ENCODE measurements at places on chromosomes 13 and 19. TPM values are rescaled to one million over a fixed set of nuclear protein-coding genes. Genes with fewer than 3 reads are reported as not detected.

GRCh38 chr13:110347535-110348308 is 40.6 kb downstream of the COL4A2 start:
- DNase-seq, result no peak

DNA sequence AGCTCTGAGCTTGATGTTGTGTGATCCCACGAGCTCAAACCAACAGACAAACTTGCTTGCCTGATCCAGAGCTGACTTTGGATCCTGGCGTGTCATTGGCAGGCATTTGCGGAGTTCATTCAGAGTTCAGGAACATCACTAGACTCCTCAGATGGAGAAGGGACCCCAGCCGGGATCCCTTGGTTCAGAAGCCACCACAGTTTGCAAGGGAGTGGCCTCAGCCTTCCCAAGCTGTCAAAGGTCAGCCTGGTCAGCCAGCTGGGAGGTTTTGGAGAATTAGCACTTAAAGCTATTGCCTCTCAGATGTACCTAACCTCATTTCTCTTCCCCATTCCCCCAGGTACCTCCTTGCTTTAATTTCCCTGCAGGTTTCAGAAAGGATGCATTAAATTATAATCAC is 208.8 kb upstream of the SOX21 start:
- no peak for DNase-seq

- no peak for DNase-seq
Measured at GRCh38 chr13:44819772-44820171, 169.5 kb downstream of the NUFIP1 start.

- peak; percentile 80 for DNase-seq
Measured at GRCh38 chr13:27194895-27195764, 23.5 kb upstream of the USP12 start.

GRCh38 chr13:52104624-52105023 is 24.2 kb downstream of the NEK5 start:
- no peak for DNase-seq

Gene KLK3
- polyA plus RNA-seq, result 0.27 TPM

DNA sequence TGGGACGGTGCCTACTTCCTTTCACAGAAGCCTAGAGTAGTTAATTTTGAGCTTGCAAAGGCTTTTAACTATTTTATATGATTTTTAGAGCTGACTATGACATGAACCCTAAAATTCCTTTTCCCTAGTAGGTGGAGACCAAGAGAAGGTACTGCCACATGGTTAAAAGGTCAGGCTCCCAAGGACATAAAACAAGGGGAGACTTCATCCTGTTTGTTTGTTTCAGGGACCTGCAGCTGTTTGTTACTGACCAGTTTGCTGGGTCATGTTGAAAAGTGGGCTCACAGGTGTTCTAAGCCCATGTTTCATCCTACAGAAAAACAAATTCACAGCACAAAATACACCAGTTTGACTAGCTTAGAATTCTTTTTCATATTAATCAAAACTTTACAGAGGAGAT is 3.9 kb upstream of the ZNF460 start:
- no peak for DNase-seq

Gene SIGLEC11
- 1.1 TPM for polyA plus RNA-seq

GRCh38 chr19:33054623-33055022 is 10.1 kb downstream of the RHPN2 start:
- peak; percentile 98 for DNase-seq

- no peak for DNase-seq
Measured at GRCh38 chr19:6070720-6071485, 39.4 kb downstream of the RFX2 start.

GRCh38 chr19:32652894-32653598 is 21.9 kb downstream of the ANKRD27 start:
- DNase-seq, result peak; percentile 76

DNA sequence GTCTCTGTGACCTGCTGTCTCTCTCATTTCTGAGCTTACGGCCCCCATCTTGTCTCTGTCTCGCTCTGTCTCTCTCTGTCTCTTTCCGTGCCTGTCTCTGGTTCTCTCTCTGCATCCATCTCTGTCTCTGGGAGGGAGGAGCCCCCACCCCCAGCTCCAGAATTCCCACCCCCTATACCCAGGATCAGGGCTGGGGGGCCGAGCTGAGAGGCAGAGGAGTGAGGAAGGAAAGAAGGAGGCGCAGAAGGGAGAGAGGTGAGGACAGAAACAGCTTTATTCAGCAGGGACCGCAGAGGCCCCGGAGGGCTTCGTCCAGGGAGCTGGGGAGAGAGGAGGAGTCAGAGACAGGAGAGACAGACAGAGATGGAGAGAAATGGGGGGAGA is 14.0 kb downstream of the JOSD2 start:
- no peak for DNase-seq

DNA sequence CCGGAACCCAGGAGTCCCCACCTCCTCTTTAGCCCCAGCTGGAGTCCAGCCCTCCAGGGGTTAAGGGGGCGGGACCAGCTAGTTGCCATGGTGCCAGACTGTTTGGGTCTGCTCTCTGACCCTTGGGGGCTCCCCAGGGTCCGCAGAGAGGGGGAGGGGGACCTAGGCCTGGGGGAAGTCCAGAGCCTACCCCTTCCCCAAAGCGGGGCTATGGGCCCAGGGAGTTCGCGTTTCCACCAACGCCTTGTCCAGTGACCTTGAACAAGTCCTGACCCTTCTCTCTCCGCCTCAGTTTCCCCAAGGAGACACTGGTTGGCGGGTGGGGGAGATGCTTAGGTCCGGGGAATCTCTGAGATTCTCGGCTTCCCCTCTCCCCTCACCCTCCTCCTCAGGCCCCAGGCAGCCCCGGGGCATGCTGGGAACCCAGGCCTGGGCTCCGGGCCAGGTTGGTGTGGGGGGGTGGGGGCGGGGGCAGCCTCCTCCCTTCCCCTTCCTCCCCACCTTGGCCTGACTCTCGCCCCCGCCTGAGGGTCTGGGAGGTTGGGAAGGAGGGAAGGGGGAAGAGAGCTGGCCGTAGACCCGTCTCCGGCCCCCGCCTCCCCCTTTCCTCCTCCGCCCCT is 2.6 kb upstream of the SPACA6 start:
- DNase-seq, result peak; percentile 88

DNA sequence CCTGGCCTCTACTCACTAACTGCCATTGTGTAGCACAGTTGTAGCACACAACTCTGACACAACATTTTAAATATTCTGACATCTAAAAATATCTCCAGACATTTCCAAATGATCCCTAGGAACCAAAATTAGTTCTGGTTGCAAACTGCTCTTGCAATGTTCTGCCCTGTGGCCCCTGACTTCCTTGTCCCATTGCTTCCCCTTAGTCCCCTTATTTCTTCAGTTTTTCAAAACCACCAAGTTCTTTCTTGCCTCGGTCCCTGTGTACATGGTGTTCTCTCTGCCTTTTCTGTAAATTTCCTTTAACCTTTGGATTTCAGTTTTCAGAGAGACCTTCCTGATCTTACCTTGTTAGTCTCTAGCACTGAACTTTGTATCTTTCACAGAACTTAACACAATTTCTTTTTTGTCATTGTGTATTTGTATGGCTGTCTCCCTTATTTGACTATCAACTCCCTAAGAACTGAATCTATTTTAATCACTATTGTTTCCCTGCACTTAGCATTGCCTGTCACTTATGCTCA is 87.6 kb upstream of the MLNR start:
- peak; percentile 12 for DNase-seq

GRCh38 chr13:112844879-112845278 is 124.1 kb upstream of the MCF2L start:
- no peak for DNase-seq

DNA sequence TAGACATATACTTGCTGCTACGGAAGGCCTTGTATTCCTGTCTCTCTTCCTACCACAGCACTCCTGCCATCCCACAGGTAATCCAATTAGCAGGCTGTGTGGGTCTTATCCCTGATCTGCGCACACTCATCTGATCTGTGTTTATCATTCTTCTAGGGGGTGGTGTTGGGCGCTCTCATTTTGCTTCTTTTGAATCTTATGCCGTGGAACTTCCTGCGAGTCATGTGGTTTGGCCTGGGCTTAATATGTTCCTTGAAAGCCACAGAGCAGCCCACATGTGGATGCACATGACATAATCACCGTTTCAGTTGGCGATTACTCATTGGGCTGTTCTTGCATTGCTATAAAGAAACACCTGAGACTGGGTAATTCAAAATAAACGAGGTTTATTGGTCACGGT is 7.5 kb downstream of the RASA3 start:
- no peak for DNase-seq

GRCh38 chr19:18098891-18099622 is 1.5 kb downstream of the MAST3 start:
- DNase-seq, result peak; percentile 32

Gene IGFL3
- not detected for polyA plus RNA-seq

Gene NLRP7
- 0.01 TPM for polyA plus RNA-seq

Gene CARM1
- 30.0 TPM for polyA plus RNA-seq

DNA sequence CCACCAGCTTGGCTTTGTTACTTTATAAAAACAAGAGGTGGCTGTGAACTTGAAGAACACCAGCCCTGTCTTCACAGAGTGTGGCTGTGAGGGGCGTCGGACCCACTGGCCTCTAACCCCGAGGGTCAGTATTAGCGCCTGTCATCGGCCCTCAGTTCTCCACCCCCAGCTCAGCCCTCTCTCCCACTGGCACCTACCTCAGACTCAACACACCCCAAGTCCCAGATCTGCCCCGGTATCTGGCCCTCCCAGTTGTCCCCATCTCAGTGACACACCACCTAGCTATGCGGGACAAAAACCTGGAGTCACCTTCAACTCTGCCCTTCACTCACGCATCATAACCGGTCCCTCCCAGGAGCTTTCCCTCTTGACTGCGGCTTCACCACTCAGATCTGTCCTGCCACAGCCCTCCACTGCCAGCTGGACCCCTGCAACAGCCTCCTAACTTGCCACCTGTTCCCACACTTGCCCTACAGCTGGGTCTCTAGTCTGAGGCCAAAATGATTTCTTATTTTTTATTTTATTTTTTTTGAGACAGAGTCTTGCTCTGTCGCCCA is 45.4 kb downstream of the PEPD start:
- DNase-seq, result no peak

DNA sequence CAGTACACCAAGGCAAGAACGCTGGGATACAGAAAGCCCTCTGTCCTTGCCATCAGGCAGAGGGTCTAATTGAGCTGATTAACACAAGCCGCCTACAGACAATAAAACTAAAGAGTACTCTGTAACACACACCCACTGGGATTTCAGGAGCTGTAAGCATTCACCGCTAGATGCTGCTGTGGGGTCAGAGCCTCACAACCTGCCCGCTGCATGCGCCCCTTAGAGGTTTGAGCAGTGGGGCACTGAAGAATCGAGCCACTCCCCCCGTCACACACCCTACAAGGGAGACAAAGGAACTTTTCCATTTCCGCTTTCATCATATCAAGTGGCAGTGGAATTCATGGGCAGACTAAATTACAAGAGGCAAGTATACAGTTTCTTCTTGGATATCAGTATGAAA is 1080.6 kb downstream of the PCDH17 start:
- DNase-seq, result no peak

DNA sequence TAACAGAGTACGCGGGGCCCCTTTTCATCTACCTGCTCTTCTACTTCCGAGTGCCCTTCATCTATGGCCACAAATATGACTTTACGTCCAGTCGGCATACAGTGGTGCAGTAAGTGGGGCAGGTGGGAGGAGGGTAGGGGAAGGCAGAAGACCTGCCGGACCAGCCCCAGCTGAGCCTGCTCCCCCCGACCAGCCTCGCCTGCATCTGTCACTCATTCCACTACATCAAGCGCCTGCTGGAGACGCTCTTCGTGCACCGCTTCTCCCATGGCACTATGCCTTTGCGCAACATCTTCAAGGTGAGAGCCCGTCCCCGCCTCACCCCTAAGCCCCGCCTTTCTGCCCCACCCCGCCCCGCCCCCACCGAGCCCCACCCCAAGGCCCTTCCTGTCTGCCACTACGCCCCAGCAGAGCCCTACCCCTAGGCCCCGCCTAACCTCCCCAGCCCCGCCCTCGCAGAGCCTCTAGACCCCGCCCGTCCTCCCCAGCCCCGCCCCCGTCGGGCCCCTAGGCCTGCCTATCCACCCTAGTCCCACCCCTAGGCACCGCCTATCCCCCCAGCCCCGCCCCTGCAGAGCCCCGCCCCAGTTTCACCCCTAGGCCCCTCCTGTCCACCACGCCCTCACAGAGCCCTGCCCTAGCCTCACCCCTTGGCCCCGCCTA is 7.7 kb downstream of the NDUFB7 start:
- peak; percentile 50 for DNase-seq

GRCh38 chr19:13795595-13796300 is 505 bp downstream of the ZSWIM4 start:
- peak; percentile 56 for DNase-seq

Gene GGACT
- 13.1 TPM for polyA plus RNA-seq

Gene ZSCAN4
- 0.06 TPM for polyA plus RNA-seq

DNA sequence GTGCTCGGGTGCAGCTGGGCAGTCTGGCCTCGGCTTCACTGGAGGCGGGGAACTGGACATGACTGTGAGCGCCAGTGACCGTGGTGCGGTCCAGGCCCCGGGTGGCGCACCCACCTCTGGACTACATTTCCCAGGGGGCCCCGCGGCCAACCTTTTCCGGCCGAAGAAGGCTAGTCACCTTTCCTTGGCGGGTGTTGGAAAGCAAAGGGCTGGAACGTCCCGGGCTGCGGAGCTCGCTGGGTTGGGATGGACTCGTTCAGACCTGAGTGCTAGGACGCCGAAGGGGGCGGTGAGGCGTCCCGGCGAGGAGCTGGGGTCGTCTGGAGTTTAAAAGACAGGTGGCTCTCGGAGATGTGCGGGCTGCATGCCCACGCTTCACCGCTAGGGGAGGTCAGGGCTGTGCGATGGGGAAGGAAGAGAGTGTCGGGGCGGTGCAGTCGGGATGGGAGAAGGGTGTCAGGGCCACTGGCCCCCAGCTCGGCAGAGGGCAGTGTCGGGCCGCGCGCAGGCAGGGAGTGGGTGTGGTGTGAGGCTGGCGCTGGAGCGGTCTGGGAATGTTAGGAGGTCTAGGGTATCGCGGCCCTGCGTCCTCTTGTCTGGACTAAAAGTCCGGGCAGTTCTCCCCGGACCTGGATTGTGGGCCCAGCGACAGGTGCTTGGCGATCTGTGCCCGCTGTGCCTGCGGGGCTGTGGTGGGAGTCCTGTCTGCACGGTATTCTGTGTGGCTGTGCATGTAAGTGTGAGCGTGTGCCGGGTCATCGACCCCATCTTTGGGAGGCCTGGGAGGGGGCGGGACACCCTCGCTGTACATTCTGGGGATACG is 57.1 kb downstream of the ZNF568 start:
- peak; percentile 74 for DNase-seq

DNA sequence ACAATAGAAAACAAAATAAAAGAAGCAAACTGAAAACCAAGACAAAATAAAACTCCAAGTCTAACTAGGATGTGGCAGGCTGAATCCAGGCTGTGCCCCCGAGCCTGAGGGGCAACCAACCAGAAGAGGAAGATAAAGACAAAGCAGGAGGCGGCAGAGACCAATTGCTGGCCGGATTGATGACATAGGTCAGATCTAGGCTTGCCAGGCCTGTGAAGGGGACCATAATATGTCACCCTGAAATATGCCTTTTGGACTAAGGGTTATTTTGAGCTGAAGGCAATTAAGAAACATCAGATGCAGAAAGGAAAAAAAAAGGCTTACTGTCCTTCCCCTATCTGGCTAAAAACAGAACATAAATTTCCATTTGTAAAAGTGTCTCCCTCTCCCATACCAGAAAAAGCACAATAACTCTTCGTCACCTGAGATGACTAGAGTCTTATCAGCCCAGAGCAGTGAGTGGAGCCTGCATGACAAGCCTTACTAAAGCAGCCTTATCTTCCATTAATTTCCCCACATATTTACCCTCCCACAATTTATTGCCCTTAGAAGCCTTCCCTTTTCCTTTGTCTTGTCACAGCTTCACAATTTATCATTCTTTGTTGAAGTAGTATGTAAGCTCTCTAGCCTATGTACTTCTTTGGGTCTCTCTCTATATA is 22.8 kb downstream of the ATP8A2 start:
- DNase-seq, result no peak
